Pancreas (tissue), 10 donors: ENCODE measurements at places on chromosomes 4 and X.

GRCh38 chr4:57443308-57443707, 333.1 kb upstream of the IGFBP7 start:
- no peaks in the 10 kb centered on the region for H3K27me3 ChIP-seq
- H3K4me1 ChIP-seq: peaks cover 4% of the 10 kb centered on the region
- H3K36me3 ChIP-seq: no peaks in the 10 kb centered on the region
- H3K27ac ChIP-seq: no peak overlapping the region
- peak; percentile 88 for DNase-seq
- H3K4me3 ChIP-seq: no peak overlapping the region

DNA sequence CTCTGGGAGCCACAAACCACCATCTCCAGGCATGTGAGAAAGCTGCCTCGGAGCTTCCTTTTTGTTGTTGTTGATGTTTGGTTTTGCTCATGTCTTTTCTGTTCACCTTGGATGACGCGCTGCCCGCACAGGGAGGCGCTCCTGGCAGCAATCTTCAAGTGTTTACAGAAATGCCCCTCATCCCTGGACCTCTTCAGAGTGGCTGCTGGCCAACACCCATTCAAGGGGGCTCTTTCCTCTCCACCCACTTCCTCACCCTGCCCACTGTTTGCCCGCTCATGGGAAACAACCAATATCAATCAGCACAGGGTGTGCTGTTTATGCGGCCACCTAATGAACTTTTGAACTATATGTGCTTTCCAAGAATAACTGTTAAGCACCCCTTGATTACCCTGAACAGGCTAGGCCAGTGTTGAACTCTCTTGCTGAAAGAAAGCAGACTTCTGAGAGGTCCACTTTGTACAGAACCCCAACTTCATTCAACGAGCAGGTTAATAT, 355.1 kb upstream of the CLNK start:
- H3K27me3 ChIP-seq: no peaks in the 10 kb centered on the region
- no peak overlapping the region for H3K27ac ChIP-seq
- no peaks in the 10 kb centered on the region for H3K4me1 ChIP-seq
- no peak overlapping the region for H3K4me3 ChIP-seq
- no peak for DNase-seq
- H3K36me3 ChIP-seq: no peaks in the 10 kb centered on the region

DNA sequence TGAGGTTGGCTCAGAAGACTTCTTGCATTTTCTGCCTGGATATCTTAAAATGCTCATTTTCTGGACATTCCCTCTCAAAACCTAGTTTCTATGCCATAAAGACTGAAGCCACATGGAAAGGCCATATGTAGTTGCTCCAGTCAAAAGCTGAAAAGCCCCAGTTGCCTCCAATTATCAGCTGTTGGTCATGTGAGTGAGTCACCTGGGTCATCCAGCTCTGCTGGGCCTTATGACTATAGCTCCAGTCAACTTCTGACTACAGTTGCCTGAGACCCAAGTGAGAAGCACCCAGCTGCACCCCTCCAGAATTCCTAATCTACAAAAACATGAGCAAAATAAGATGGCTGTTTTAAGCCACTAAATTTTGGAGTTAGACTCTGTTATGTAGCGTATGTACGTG, 41.9 kb downstream of the HELQ start:
- no peak overlapping the region for H3K27ac ChIP-seq
- H3K4me1 ChIP-seq: no peaks in the 10 kb centered on the region
- DNase-seq: no peak
- H3K27me3 ChIP-seq: no peaks in the 10 kb centered on the region

DNA sequence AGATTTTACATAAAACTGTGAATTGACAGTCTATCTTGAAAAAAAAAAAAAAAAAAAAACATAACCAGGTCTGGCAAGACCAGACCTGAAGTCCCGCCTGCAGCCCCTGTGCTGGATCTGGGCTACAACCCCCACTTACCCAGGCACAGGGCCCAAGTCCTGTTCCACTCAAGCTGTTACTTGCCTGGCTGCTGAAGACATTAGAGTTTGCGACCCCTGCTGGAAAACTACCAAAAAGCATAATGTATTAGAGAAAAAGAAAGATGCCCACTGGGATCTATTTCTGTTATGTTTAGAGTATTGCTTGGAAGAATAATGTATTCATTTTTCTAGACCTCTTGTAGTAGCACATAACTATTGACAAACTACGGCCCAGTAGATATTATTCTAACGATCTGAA, 4.7 kb downstream of the HS3ST1 start:
- H3K4me3 ChIP-seq: no peak overlapping the region
- H3K36me3 ChIP-seq: no peaks in the 10 kb centered on the region
- H3K27me3 ChIP-seq: peaks cover 5% of the 10 kb centered on the region
- no peaks in the 10 kb centered on the region for H3K4me1 ChIP-seq

DNA sequence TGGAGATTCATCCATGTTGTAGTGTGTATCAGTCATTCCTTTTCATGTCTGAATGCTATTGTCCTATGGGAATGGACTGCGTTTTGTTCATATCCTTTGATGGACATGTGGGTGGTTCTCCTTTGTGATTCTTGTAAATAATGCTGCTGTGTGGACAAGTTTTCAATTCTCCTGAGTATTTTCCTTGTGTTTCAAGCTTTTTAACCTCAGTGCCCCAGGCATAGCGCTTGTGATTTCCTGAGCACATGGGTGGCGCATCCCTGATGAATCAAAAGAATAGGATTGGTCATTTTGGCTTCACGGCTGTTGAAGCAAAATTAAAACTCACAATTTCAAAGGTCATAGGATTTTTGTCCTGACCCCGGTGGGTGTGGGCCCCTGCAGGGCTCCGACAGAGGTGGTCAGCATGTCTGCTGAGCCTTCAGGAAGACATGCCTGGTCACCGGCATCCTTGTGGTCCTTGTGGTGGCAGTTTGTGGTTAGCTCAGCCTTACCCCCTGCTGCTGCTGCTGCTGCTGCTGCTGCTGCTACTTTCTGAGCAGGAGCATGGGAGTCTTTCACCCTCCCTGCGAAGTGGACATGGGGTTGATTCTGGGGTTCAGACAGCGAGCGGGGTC, 30.0 kb downstream of the SHROOM2 start:
- H3K27ac ChIP-seq: no peak overlapping the region
- H3K4me1 ChIP-seq: no peaks in the 10 kb centered on the region
- H3K27me3 ChIP-seq: no peaks in the 10 kb centered on the region
- no peaks in the 10 kb centered on the region for H3K36me3 ChIP-seq
- DNase-seq: no peak
